ENCODE measurements at places on chromosomes 3 and 15. TPM values are rescaled to one million over a fixed set of nuclear protein-coding genes. Genes with fewer than 3 reads are reported as not detected.

DNA sequence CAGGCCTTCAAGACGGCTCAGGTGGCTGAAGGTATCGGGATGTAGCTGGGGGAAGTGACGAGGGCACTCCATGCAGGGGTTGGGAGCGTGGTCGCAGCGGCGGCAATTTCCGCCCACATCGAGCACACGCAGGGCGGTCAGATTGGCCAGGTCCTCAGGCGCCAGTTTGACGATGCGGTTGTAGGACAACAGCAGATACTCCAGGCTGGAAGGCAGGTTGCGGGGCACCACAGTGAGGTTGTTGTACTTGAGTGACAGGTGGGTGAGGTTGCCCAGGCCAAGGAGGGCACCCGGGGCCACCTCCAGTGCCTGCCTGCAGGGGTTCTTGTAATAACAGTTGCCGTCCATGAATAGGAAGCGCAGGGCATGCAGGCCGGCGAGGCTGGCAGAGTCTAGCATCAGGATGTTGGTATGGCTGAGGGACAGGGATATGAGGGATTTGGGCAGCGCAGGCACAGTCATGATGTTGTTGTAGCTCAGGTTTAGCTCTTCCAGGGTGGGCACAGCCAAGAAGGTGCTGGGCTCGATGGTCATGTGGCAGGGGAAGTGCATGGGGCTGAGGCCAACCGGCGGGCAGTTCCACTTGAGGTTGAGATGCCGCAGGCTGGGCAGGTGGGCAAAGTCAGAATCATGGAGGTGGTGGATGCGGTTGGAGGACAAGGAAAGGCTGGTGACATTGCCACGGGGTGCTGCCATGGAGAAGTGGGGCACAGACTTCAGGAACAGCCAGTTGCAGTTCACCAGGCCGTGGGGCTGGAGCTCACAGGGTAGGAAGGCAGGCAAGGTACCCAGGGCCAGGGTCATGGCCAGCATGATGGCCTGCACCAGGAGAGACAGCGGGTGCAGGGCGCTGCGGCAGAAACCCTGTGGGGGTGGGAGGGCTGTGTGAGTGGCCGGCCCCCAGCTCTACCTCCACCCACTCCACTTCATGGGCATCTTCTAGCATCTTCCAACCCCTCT is 1.7 kb downstream of the TLR9 start:
- no peak for DNase-seq

Gene KCNH8
- 0.34 TPM for total RNA-seq

Gene RPUSD2
- 10.4 TPM for total RNA-seq

Gene NPAP1
- not detected for total RNA-seq

GRCh38 chr3:23519314-23520208 is 286.2 kb upstream of the UBE2E1 start:
- no peak for DNase-seq

Gene LSMEM2
- total RNA-seq: 0.37 TPM

GRCh38 chr3:64214381-64215018 is 10.8 kb downstream of the PRICKLE2 start:
- DNase-seq: no peak

Gene NEK10
- total RNA-seq: 1.7 TPM

Gene TATDN2
- total RNA-seq: 22.3 TPM

DNA sequence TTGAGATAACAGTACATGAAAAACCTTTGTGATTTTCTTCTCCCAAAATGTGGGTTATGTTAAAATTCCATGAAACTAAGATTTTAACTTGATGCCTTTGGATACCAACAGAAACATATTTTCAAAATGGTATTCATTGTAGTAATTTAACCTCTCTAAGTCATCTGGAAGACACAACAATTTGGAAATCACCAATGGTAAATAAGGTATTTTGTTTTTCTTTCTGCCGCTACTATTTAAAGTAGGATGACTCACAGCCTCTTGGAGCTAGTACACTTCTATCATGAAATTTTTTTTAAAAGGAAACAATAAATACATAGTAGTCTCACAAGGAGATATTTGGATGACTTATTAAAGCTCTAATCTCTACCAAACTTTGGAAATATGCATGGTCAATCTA is 291.6 kb upstream of the VEPH1 start:
- DNase-seq: no peak

DNA sequence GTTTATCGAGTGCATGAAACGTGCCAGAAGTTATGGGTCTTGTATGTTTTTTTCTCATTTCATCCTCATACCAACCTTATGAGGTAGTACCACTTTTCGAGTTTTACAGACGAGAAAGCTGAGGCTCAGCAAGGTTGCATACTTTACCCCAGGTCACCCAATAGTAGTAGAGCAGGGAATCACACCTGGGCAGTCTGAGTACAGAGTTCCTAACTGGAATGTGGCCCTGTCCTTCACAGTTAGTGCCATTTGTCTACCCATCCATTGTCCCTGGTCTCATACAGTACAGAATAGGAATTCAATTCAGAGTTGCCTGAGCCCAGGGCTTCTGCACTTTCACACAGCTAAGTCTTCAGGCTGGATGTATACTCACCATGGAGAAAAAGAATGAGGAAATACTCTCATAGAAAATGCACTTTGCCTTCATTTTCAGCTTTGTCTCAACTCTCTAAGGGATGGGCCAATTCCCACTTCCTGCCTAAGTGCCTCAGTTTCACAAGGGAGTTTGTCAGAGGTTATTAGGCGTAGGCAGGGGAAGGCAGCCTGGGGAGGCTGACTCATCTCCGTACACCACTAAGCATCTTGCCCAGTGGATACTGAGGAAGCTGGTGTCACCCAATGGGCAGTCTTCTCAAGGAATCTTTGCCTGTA is 93.2 kb downstream of the TMEM212 start:
- no peak for DNase-seq

GRCh38 chr3:78799681-78800080 is 968.1 kb downstream of the ROBO1 start:
- no peak for DNase-seq

GRCh38 chr3:71304684-71305083 is 278.8 kb downstream of the FOXP1 start:
- no peak for DNase-seq

DNA sequence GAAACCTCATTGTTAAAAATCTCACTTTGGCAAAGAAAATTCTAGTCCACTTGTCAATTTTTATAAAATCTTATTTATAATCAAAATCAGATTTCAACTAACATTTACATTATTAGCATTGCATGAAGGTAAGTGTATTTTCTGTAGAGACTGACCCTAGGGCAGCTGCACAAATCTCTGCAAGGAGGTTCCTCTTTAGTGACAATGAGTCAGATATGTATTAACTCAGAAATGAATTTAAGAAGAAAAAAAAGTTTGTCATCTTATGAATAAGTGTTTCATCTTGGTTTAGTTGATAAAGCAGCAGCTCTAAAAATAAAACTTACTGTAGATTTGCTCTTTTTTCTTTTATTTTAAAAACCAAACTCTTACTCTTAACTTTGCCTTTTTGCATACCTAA is 9.0 kb upstream of the GNB4 start:
- DNase-seq: no peak

- no peak for DNase-seq
These were observed 4.8 kb downstream of the CX3CR1 start for GRCh38 chr3:39275052-39275451.

Gene CCR5
- not detected for total RNA-seq

Gene SAMD7
- not detected for total RNA-seq

- DNase-seq: no peak
These were observed 230.8 kb downstream of the CGGBP1 start for GRCh38 chr3:87828046-87828445.

DNA sequence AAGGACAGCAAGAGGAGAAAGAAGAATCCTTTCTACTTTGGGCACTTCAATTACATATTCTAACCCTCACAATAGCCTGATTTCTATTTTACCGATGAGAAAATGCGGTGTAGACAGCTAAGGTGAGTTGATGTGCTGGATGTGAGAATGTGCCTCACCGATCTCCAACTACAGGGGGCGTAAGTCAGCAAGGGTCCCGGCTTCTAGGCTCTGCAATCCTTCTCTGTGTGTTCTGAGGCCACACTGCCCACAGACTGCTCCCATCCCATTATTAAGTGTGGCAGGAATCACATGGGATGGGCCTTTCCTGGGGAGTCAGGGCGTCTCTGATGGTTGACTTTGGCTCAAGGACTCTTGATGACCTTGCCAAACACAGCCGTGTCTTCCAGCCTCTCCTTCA is 23.6 kb upstream of the RPL35A start:
- peak; percentile 37 for DNase-seq

- no peak for DNase-seq
These were observed 119.9 kb downstream of the FOXP1 start for GRCh38 chr3:71463617-71464016.

DNA sequence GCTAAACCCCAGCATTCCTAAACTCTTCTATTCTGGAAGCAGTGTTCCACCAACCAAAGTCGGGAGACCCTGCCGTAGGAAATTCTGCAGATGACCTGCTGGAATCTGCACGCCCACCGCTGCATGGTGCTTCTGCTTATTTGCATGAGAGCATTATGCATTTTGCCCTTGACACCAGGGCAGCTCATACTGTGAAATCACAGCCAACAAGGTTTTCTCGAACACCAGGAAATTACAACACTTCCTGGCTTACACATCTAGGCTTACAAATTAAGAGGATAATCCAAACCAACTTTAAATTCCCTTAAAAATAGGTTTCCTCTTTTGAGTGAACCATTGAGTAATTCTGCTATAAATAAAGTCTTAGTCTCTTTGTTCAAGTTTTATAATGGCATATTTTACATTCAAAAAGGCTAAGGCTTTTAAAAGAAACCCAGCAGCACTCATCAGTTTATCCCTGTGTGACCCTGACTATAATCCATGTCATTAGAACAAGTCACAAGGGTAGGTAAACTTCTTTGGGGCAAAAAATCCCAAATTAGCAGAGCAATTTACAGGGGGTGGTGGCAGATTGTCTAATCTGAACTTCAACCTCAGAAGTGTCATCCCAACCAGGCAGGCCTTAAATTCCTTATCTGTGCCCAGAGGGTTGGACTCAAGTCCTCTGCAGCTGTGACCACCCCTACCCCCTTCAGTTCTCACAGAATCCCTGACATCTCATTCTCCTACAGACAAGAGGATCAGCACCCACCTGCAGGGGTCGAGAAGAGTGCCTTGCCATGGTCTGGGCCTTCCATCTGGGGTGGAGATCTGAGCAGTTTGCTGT is 33.5 kb upstream of the RBP1 start:
- no peak for DNase-seq

DNA sequence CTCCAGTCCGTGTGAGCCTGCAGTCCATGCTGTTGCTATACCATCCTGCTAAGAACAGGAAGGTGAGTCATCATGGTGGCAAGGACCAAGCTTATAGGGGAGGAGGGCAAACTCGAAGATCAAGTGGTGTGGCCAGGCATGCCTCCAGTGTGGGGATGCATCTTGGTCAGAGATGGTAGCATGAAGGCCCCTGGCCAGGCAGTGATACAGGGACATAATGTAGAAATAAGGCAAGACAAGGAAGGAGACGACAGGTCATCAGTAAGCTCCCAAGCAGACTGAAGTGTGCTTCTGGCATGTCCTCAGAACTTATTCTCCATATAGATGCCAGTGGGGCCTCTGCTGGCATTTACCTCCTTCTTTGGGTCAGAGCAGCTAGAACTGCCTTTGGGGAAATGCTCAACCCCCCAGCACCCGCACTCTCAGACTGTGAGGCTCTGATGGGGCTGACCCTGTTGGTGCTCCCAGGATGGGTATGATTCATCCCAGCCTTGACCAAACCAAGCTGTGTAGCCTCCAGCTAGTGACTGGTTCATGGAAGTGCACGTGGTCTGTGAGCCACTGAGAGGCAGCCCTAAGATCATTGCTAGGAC is 52.5 kb upstream of the ATP2B2 start:
- peak; percentile 48 for DNase-seq

DNA sequence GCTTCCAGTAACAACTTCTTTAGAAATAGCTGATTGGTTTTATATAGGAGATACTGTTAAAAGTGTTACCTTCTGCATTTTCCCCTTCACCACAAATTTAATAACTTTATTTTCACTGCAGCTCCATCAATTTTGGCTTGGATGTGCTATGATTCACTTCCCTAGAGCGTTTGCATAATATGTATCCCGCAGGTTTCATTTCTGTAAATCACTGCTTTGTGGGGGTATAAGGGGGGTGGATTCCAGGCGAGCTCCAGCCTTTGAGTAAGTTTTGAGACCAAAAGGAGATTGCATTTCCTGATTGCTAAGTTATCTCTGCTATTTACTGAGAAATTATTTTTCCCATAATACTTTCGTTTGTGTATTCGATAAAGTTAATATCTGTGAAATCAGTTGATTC is 232.6 kb downstream of the TBL1XR1 start:
- DNase-seq: no peak

Gene CLDN11
- total RNA-seq: 2.7 TPM

GRCh38 chr3:42019144-42019952 is 57.4 kb upstream of the ULK4 start:
- DNase-seq: no peak

DNA sequence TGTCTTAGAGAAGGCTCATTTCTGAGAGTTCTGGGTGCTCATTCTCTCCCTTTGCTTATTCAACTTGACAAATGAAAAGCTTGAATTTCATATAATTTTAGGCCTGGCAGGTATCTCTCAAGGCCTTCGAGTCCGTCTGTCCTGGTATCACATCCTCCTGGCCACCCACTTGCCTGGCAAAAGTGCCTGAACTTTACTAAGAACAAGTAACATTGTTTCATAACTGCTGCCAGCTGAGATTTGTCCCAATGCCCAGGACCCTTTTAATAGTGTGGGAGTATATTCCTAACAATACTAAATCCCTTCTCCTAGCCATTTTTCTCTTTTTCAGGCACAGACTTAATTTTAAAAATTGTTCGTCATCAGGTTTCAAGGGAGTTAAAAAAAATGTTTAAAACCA is 18.1 kb downstream of the LARP6 start:
- peak; percentile 68 for DNase-seq

DNA sequence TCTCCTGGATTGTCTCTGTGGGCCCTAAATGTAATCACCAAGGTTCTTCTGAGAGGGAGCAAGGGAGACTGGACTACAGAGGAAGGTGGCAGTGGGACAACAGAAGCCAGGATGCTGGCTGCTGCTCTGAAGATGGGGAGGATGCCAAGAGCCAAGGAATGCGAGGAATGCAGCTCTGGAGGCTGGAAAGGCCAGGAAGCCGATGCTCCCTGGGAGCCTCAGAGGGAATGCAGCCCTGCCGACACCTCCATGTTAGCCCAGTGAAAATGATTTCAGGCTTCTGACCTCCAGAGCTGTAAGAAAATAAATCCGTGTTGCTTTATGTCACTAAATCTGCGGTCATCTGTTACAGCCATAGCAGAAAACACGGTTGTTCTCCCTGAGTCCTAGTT is 44.1 kb downstream of the UMPS start:
- no peak for DNase-seq

GRCh38 chr3:120559242-120560061 is 36.7 kb upstream of the NDUFB4 start:
- no peak for DNase-seq

Gene CD47
- total RNA-seq: 50.8 TPM

Gene GATA2
- total RNA-seq: 2.3 TPM

Gene SH3GL3
- total RNA-seq: not detected
